ENCODE measurements at places on chromosomes 1 and 21. TPM values are rescaled to one million over a fixed set of nuclear protein-coding genes. Genes with fewer than 3 reads are reported as not detected.

- DNase-seq, result no peak
- no peak overlapping the region for H3K27ac ChIP-seq
- no peak overlapping the region for H3K4me3 ChIP-seq
- no peaks in the 10 kb centered on the region for H3K36me3 ChIP-seq
- H3K4me1 ChIP-seq, result no peaks in the 10 kb centered on the region
- no peaks in the 10 kb centered on the region for H3K27me3 ChIP-seq
Observed at GRCh38 chr1:88867743-88868521, 23.4 kb downstream of the GTF2B start.

- no peak for DNase-seq
- H3K36me3 ChIP-seq, result no peaks in the 10 kb centered on the region
- H3K27ac ChIP-seq, result no peak overlapping the region
- no peaks in the 10 kb centered on the region for H3K4me1 ChIP-seq
- H3K4me3 ChIP-seq, result no peak overlapping the region
Observed at GRCh38 chr1:215529111-215529510, 38.0 kb upstream of the KCTD3 start.

The PPIAL4G gene
- not detected for total RNA-seq

DNA sequence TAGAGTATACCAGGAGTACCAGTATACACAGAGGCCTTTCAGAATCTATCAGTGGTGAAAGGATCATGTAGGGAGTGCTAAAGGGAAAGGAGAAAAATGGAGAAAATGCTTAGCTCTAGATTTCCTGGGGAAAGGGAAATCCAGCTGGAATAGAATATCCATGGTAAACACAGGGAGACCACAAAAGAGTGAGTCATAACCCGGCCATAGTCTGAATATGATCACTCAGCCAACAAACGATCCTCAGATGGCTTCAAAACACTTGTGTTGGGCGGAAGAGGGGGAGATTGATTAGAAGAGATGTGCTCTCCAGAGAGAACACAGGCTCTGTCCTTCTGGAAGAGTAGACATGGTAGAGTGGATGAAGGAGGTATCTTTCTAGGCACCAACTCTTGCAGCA, 180.6 kb downstream of the PAPPA2 start:
- H3K4me3 ChIP-seq, result no peak overlapping the region
- H3K36me3 ChIP-seq, result no peaks in the 10 kb centered on the region
- no peaks in the 10 kb centered on the region for H3K4me1 ChIP-seq
- DNase-seq, result no peak

GRCh38 chr1:14613926-14614325, 15.4 kb downstream of the KAZN start:
- no peak overlapping the region for H3K4me3 ChIP-seq
- H3K27ac ChIP-seq, result no peak overlapping the region
- H3K36me3 ChIP-seq, result peaks cover 4% of the 10 kb centered on the region
- DNase-seq, result no peak
- no peaks in the 10 kb centered on the region for H3K4me1 ChIP-seq
- no peaks in the 10 kb centered on the region for H3K27me3 ChIP-seq

The NBPF12 gene
- 8.0 TPM for total RNA-seq

The CA6 gene
- total RNA-seq, result not detected

GRCh38 chr1:8639148-8639547, 178.3 kb downstream of the RERE start:
- no peak for DNase-seq
- H3K36me3 ChIP-seq, result no peaks in the 10 kb centered on the region
- H3K4me3 ChIP-seq, result no peak overlapping the region
- H3K4me1 ChIP-seq, result no peaks in the 10 kb centered on the region
- H3K27ac ChIP-seq, result no peak overlapping the region
- H3K27me3 ChIP-seq, result no peaks in the 10 kb centered on the region

DNA sequence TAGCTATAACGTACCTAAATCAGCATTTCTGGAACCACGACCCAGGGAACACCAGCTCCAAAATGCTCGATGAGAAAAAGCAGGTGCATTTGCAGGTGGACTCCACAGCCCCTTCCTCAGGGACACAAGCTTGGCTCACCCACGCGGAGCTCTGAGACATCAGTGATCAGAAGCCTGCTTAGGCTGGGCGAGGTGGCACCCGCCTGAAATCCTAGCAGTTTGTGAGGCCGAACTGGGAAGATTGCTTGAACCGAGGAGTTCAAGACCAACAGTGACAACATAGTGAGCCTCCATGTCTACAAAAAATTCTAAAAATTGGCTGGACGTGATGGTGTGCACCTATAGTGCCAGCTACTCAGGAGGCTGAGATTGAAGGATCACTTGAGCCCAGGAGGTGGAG, 2.5 kb upstream of the TSPEAR start:
- no peak for DNase-seq
- H3K27ac ChIP-seq, result no peak overlapping the region
- H3K4me1 ChIP-seq, result peaks cover 3% of the 10 kb centered on the region
- H3K36me3 ChIP-seq, result no peaks in the 10 kb centered on the region
- no peak overlapping the region for H3K4me3 ChIP-seq

DNA sequence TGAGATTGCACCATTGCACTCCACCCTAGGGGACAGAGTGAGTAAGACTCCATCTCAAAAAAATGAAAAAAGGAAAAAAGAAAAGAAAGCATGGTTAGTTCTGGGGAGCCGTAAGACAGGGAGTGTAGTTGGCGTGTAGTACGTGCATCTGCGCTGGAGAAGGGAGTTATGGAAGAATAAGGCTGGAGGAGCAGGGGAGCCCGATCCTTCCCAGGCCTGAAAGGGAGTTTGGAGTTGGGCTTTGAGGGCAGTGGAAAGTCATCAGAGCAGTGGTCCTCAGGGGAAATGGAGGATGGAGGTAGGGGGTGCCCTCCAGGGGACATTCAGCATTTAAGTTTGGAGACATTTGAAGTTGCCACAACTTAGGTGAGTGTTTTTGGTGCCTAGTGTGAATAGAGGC, 11.3 kb upstream of the TMEM201 start:
- no peak overlapping the region for H3K27ac ChIP-seq
- no peaks in the 10 kb centered on the region for H3K27me3 ChIP-seq

DNA sequence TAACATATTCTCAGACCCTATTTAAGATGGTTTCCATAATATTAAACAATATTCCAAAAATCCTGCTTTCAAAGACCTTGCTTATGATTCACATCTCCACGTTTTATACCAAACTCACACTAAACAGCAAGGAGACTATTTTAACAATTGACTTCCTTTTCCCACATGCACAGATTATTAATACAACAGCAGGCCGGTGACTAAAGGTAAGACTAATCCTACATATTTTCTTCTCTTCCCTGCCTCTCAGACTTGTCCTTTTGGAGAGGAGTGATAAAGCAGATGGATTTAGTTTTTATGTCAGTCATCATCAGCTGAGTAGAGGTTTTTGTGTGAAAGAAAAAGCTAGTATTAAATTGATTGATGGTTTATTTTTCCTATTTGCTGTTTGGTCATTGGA, 400.6 kb downstream of the NTNG1 start:
- DNase-seq, result no peak
- H3K27me3 ChIP-seq, result no peaks in the 10 kb centered on the region
- H3K4me1 ChIP-seq, result no peaks in the 10 kb centered on the region
- H3K36me3 ChIP-seq, result no peaks in the 10 kb centered on the region

The NEK2 gene
- 17.6 TPM for total RNA-seq

The ANGPTL3 gene
- total RNA-seq, result not detected

The GJC2 gene
- 1.6 TPM for total RNA-seq

- H3K4me1 ChIP-seq, result no peaks in the 10 kb centered on the region
- H3K27me3 ChIP-seq, result no peaks in the 10 kb centered on the region
- no peaks in the 10 kb centered on the region for H3K36me3 ChIP-seq
- no peak for DNase-seq
Observed at GRCh38 chr1:8718850-8719361, 98.5 kb downstream of the RERE start.

The FCGR1A gene
- not detected for total RNA-seq

DNA sequence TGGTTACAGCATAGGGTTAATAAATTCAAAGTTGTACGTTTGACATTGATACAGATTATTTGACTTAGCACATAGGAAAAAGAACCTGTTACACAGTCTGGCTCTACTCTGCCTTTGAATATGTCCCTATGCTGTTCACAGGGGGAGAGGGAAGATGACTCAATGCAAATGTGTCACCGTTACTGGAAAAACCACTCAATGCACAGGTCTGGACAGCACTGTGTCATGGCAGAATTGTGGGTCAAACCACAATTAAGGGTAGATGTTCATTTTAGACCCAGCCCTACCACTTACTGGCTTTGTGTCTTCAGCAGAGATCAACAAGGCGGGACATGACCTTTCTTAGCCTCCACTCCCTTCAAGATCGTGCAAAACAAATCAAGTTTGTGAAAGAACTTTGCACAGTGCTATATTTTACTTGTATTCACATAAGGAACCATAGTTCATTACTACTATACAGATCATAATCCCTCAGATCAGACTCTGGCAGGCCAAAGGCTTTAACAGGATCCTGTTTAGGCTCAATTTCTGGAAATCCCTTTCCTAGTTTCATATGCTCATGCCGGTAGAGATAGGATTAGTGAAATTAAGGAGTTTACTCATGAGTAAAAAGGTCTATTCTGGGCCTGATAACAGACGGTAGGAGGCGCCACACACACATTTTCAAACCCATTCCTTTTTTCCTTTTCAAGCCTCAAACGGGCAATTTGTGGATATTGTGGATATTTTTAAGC, 22.1 kb downstream of the EIF2D start:
- H3K27me3 ChIP-seq, result no peaks in the 10 kb centered on the region
- no peak overlapping the region for H3K27ac ChIP-seq
- no peaks in the 10 kb centered on the region for H3K4me1 ChIP-seq
- no peak for DNase-seq
- peaks cover 10% of the 10 kb centered on the region for H3K36me3 ChIP-seq
- no peak overlapping the region for H3K4me3 ChIP-seq

GRCh38 chr1:207027206-207027777, 5.3 kb downstream of the C1orf116 start:
- H3K27me3 ChIP-seq, result no peaks in the 10 kb centered on the region
- no peak for DNase-seq
- peaks cover 26% of the 10 kb centered on the region for H3K4me1 ChIP-seq
- H3K36me3 ChIP-seq, result no peaks in the 10 kb centered on the region
- H3K27ac ChIP-seq, result no peak overlapping the region
- no peak overlapping the region for H3K4me3 ChIP-seq

The PCP4L1 gene
- 0.83 TPM for total RNA-seq

DNA sequence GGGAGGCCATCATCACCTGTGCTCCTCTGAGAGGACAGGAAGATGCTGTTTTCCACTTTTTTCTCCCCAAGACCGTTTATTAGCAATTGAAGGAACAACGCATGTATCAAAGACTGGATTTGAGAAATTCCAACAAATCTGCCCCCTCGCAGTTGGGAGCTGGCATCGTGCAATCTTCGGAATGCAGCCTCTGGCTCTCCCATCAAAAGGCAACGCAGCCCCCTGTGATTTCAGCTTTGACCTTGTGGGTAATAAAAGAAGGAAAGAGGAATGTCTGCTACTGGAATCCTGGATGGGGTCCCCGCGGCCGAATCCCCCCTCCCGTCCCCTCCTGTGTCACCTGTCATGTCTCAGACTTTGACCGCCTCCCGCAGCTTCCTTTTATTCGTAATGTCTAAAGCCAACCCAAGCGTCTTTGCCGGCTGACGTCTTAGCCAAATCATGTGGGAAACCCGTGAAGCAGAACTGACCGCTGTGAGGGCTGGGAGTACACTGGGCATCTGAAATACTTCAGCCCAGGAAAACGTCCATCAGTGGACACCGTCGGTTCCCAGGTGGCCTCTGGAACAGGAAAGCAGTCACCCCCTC, 101.5 kb downstream of the WDR4 start:
- peaks cover 26% of the 10 kb centered on the region for H3K36me3 ChIP-seq
- H3K4me1 ChIP-seq, result peaks cover 8% of the 10 kb centered on the region
- H3K4me3 ChIP-seq, result no peak overlapping the region
- DNase-seq, result no peak
- H3K27ac ChIP-seq, result no peak overlapping the region

DNA sequence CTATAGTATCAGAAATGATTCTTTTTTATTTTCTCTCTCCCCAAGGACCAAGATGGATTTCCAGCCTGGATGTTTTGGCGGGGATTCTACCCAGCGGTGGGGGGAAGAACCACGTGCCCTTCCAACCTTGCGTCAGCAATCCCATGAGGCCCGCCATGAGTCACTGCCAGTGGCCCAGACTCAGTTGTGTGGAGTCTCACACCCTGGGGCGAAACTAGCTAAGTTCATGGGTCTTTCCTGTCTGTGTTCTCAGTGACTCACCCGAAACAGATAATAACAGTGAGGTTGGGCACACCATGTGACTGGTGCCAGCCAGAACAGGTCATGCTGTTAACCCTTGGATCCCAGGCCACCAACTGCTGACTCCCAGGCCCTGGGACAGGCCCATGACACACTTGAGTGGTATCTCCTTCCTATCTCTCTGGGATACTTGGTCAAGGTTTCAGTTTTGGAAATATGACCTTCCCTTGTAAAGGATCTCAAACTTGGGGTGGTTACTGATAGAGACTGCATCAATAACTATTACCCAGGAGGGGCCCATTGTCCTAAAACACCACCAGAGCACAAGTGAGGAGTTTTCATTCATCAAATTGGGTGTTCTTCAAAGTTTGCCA, 98.0 kb upstream of the DUSP10 start:
- no peaks in the 10 kb centered on the region for H3K4me1 ChIP-seq
- DNase-seq, result no peak
- no peak overlapping the region for H3K4me3 ChIP-seq
- H3K27ac ChIP-seq, result no peak overlapping the region
- H3K27me3 ChIP-seq, result no peaks in the 10 kb centered on the region

DNA sequence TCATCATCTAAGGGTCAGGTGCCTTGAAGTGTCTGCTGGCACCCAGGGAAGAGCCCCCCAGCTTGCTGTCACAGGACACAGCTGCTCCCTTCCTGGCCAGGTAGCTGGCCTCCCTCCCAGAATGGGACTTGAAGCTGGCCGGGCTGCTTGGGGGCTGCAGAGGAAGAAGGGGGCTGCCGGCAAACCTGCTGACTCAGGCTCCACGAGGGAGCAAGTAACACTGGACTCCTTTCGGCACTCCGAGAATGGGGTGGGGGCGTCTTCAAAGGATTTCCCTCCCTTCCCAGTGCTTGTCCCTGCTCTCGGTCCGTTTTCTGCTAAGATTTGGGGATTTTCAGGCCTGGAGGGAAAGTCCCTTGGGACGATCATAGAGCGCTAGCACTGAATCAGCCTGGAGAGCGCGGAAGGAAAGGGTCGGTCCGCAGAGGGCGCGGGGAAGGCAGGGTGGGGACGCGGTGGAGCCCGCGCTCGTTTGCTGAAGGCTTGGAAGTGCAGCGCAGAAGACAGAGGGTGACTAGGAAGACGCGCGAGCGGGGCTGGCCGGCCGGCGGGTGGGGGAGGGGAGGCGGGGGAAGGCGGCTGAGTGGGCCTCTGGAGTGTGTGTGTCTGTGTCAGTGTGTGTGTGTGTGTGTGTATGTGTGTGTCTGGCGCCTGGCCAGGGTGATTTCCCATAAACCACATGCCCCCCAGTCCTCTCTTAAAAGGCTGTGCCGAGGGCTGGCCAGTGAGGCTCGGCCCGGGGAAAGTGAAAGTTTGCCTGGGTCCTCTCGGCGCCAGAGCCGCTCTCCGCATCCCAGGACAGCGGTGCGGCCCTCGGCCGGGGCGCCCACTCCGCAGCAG, at the start of gene CSF1:
Gene CSF1 (plus strand): TSS at position 727 of the 840 bp plus-strand sequence. CDS start 175 bp downstream, outside the sequence.
- no peaks in the 10 kb centered on the region for H3K4me1 ChIP-seq
- no peaks in the 10 kb centered on the region for H3K36me3 ChIP-seq
- peak within 1 kb of the TSS; percentile 86 for H3K4me3 ChIP-seq

The PEAR1 gene
- 0.39 TPM for total RNA-seq

Data from H9 (cell line).